Tibial nerve (tissue), 4 donors: ENCODE measurements at places on chromosomes 7 and 10. TPM values are rescaled to one million over a fixed set of nuclear protein-coding genes. Genes with fewer than 3 reads are reported as not detected.

Gene NYAP1
- 12.2 TPM for total RNA-seq

DNA sequence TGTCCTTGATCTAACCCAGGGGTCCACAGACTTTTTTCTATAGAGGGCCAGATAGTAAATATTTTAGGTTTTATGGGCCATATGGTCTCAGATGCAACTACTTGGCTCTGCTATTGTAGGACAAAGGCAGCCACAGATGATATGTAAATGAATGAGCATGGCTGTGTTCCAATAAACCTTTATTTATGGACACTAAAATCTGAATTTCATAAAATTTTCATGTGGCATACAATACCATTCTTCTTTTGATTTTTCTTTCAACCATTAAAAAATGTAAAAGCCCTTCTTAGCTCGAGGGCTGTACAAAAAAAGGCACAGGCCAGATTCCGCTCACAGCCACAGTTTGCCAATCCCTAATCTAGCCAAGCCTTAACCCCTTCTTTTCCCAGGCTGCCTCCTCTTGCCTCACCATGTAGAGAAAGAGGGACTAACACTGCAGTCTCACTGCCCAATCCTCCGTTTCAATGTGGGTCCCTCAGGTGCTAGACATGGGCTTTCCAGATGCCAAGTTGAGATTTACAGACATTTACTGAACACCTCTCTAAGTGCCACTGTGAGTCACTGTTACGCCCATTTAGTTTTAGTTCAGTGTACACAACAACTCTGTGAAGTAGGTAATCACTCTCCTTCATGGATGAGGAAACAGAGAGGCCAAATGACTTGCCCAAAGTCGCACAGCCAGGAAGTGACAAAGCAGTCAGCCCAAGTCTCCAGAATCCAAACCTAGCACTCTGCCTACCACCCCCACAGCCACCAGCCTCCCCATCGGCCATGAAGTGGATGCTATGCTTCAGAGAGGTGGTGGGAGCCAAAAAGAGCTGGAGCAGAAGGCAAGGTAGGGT lies 132.6 kb upstream of the PDLIM1 start:
- DNase-seq, result no peak

Gene OR2A7
- total RNA-seq, result 1.2 TPM

DNA sequence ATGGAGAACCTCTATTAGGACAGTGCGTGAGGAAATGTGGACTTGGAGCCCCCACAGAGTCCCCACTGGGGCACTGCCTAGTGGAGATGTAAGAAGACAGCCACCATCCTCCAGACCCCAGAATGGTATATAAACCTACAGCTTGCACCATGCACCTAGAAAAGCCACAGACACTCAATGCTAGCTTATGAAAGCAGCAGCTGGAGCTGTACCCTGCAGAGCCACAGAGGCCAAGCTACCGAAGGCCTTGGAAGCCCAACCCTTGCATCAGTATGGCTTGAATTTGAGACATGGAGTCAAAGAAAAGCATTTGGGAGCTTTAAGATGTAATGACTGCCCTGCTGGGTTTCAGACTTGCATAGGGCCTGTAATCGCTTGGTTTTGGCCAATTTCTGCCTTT lies 361.3 kb downstream of the ZNF248 start:
- no peak for DNase-seq

DNA sequence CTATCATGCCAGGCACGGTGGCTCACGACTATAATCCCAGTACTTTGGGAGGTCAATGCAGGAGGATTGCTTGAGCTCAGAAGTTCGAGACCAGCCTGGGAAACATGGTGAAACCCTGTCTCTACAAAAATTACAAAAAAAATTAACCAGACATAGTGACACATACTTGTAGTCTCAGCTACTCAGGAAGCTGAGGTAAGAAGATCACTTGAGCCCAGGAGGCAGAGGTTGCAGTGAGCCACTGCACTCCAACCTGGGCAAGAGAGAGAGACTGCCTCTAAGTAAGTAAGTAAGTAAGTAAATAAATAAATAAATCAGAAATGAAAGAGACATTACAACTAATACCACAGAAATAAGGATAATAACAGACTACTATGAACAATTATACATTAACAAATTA lies 36.2 kb downstream of the PDLIM1 start:
- no peak for DNase-seq

Gene C10orf105
- total RNA-seq, result 0.42 TPM

GRCh38 chr7:139092090-139092796 lies 17.3 kb downstream of the ZC3HAV1 start:
- DNase-seq, result no peak

Gene ZNF107
- 6.1 TPM for total RNA-seq

Gene PTN
- total RNA-seq, result 10.0 TPM

- no peak for DNase-seq
These were observed 33.9 kb downstream of the LRRC4 start for GRCh38 chr7:127997226-127997922.

- no peak for DNase-seq
These were observed 684.2 kb downstream of the LRMDA start for GRCh38 chr10:76115471-76116155.

Gene HTR7
- 0.20 TPM for total RNA-seq

DNA sequence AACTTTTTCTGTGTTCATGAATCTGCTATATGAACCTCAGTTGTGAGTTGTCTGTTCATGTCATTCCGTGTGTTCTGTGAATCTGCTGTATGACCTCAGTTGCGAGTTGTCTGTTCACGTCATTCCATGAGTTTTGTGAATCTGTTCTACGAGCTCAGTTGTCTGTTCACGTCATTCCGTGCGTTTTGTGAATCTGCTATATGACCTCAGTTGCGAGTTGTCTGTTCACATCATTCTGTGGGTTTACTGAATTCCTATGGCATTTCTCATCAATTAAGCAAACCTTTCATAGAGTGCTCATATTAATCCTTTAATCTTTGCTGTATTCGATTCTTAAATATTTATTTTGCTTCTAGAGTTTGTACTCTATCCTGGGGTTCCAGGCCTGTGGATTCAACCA lies 150.6 kb downstream of the DIP2C start:
- no peak for DNase-seq

- no peak for DNase-seq
These were observed 175.3 kb upstream of the RHEB start for GRCh38 chr7:151694828-151695580.

Gene DTX2
- total RNA-seq, result 49.2 TPM

Gene BCL7B
- 56.1 TPM for total RNA-seq

DNA sequence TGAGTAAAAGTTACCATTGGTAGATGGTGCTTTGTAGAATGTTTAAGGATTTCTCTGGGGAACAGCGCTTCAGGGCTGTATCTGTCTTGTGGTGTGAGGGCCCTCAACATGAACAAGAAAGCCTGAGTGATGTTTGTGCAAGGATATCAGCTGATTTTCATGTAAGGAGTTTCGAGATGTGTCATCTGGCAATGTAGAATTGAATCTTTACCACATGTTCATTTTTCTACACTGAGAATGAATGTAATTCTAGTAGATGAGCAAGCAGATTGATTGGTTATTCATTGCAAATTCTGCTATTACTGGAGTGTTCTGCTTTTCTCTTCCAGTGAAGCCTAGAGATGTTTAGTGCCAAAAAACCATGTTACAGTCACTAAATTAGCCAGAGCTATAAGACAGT lies 87.7 kb downstream of the ST7 start:
- no peak for DNase-seq

- DNase-seq, result peak; percentile 25
These were observed 29.4 kb upstream of the ANAPC16 start for GRCh38 chr10:72186258-72186981.

Gene CPED1
- 15.9 TPM for total RNA-seq

- DNase-seq, result no peak
These were observed 3.1 kb downstream of the AGMO start for GRCh38 chr7:15558756-15559155.

DNA sequence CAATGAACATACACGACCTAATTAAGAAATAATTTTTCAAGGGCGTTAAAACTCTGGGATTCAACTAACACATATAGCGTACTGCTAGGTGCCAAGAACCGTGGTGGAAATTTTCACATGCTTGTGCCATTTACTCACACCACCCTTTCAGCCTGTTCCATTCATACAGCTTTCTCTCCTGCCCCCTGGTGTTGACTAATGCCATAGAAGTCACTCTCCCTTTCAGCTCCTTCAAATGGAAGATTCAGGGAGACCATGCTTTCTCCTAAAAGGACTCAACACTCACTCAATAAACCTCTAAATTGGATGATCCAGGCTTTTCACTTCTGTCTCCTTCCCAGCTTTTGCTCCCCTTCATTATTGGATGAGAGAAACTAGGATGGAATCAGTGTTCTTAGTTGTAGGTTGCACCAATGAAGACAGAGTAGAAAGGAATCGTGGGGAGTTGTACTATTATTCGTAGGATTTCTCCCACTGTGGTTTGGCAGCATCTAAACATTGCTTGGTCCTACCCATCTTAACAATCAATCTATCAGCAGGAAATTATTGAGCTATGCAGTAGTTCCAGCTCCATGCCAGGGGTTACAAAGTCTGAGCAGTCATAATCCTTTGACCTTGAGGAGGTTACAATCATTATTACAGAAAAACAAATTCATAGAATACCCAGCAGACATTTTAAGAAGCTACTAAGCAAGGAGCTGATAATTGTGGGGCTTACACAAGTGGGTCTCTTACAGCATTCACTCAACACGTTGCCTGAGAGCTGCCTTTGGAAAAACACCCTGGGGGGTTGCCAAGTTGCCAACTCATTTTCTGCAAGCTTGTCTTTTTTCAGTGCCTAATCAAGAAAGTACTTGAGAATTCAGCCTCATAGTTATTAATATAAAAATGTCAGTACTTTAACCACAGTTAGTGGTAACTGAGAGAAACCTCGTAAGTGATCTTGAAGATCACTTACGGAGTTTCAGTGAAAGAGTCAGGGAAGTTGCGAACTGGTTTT lies 2.8 kb upstream of the PPP1R3C start:
- peak; percentile 93 for DNase-seq

GRCh38 chr10:110883924-110884323 lies 12.2 kb downstream of the PDCD4 start:
- no peak for DNase-seq

Gene CYP26A1
- not detected for total RNA-seq

DNA sequence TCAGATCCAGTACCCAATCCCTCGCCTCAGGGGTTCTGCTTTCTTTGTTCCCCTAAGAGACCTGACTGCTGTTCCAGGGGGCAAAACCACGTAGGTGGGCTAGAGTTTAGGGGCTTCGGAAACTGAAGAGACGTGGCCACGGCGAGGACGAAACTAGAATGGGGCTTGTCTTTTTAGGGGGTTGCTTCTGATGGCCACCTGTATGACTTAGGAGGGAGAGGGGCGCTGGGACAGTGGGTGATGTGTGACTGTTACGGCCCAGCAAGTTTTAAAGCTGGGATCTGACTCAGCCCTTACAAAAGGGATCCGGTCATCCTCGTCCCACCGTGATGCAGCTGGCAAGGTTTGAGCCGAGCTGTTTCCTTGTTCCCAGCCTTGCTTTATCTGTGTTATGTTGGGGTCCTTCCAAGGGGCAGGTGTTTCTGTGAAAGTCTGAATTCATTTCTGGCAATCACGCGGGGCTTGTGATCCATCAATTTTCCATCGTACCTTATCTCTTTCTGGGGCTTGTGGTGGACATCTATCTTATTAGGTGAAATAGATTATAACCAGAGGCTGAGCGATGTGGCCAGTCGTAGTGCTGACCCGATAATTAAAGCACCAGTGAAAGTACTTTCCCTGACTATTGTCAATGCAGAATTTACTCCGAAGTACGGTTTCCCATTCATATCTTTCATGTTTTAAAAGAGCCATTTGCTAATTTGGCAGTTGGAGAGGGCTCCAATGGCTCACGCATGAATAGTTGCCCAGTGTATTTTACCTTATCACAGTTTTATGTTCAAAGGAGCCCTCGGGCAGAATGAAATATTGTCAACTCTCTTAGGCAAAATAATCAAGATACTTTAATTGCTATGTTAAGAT lies 830 bp downstream of the MET start:
- DNase-seq, result no peak

DNA sequence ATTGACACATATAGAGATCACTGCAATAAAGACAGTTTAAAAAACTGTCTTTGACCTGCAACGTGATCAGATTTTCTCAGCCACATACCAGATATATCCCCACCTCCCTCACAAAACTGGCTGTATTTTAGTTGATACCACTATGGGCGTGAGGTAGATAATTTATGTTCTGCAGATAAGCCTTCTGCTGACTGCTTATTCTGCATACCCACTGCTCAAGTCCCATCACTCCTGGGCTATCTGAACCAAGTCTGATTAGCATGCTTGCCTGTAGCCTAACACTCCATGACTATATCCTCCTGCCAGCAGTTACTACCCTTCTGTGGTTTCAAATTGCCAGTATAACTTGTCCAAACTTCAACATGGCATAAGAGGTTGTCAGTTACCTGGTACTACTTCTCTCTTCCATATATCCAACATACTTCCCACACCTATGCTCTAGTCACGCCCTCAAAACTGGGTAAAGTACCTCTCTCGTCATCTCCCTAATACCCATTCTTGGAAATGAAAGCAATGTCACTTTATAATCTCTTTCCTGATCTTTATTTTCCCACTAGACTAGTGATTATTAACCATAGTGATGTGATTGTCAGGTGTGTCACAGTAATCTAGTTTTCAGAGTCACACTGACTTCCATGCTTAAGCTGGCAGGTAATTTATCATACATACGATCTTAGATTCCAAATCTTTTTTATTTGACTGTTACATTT lies 70.7 kb downstream of the MALSU1 start:
- DNase-seq, result no peak

Gene PIP
- not detected for total RNA-seq

- no peak for DNase-seq
These were observed 46.4 kb downstream of the CASD1 start for GRCh38 chr7:94556028-94556427.

GRCh38 chr7:70477036-70478010 lies 654.6 kb upstream of the GALNT17 start:
- no peak for DNase-seq

DNA sequence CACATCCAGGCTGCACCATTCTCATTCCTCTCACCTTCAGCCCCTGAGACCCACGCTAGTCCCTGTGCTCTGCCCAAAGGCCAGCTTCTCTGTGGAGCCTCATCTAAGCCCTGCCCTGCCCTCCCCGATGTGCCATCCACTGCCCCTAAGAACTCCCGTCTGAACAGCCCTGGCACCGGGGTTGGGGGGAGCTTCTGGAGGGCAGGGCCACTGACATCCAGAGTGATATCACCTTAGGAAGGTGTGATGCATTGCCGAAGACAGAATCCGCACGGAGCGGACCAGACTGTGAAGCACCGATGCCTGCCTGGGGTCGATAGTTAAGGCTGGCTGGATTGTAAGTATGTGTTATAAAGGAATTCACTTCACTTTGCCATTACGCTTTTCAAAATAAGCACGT lies 511.0 kb downstream of the PTPRN2 start:
- DNase-seq, result no peak

DNA sequence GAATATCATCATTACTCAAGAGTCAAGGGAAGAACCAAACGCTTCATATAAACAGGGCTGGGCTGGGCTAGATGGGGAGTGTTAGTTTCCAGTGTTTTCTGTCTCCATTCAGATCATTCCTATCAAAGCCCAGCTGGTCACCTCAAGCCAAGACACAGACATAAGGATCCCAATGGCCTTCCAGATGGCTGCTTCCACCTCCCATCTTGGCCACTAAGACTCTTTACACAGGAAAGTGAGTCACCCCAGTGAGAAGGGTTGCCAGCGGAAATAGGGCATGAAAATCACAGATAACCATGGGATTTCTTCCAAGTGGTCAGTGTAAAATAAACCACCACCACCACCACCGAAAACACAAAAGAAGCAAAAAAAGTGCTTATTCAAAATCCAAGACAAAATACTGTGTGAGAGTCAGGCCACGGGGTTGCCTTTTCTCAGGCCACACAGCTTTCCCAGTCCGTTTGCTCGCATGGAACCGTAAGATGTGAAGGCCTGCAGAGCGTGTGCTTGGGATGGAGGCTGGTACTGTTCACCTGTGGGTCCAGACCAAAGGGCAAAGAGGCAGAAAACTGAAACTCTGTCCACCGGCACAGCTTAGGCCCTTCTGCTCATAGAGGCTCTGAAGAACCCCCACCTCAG lies 5.6 kb downstream of the PRSS2 start:
- DNase-seq, result no peak

Gene C7orf57
- total RNA-seq, result 0.21 TPM
